ENCODE measurements at places on chromosomes 2 and 18.

- no peak for DNase-seq
Observed at GRCh38 chr2:55088400-55088799, 38.1 kb upstream of the RTN4 start.

DNA sequence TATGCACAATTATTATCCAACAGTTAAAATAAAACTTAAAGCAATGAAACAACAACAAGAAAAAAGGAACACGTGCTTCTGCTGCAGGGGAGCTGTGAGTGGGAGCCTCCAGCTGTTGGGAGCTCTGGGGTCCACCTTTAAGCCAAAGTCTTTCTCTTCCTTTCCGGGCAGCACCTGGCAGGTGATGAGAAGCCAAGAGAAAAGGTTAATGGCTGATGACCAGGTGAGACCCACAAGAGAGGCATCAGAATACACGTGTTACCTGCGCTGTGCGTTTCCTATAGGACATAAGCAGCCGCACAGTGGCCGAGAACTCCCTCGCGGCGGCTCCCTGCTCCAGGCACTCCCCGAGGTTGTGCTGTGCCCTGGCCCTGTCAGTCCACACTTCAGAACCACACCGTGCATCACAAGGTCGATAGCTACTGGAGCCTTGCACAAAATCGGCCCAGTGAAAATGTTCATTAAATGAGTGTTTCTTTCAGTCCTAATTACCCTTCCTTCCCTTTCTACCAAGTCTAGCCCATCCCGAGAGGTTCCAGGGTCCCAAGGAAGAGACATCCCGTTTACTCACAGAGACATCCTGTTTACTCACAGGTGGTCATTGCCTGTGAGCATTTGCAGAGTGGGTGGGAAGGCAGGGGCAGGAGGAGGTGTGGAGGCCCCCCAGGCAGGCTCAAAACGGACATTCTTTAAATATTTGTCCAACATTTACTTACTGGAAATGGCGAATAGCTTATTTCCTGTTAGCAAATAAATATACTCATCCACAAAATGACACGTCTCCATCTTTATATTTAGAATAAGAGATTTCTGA, 44.9 kb upstream of the ASB18 start:
- no peak for DNase-seq

GRCh38 chr2:109341355-109342255, 212.6 kb downstream of the SH3RF3 start:
- no peak for DNase-seq

- no peak for DNase-seq
Observed at GRCh38 chr2:64128406-64128805, 15.8 kb downstream of the PELI1 start.

DNA sequence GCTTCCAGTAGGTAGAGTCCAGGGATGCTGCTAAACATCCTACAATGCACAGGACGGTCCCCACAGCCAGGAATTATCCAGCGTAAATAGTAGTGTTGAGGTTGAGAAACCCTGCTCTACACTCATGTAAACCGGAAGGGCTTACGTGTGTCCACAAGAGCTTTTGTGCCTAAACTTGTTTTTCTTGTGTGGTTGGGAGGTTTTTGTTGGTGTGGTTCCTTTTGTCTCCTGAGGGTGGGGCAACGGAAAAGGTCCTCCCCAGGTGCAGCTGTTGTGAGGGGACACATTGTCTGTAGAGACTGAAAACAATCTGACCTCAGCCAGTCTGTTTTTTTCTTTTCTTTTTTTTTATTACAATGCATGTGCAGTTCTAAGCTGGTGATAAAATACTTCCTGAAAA, 72.7 kb upstream of the MGAT5 start:
- DNase-seq, result no peak

- DNase-seq, result no peak
Observed at GRCh38 chr2:127007652-127008051, 99.3 kb downstream of the BIN1 start.

- no peak for DNase-seq
Observed at GRCh38 chr18:63378919-63379638, 12.1 kb upstream of the KDSR start.

DNA sequence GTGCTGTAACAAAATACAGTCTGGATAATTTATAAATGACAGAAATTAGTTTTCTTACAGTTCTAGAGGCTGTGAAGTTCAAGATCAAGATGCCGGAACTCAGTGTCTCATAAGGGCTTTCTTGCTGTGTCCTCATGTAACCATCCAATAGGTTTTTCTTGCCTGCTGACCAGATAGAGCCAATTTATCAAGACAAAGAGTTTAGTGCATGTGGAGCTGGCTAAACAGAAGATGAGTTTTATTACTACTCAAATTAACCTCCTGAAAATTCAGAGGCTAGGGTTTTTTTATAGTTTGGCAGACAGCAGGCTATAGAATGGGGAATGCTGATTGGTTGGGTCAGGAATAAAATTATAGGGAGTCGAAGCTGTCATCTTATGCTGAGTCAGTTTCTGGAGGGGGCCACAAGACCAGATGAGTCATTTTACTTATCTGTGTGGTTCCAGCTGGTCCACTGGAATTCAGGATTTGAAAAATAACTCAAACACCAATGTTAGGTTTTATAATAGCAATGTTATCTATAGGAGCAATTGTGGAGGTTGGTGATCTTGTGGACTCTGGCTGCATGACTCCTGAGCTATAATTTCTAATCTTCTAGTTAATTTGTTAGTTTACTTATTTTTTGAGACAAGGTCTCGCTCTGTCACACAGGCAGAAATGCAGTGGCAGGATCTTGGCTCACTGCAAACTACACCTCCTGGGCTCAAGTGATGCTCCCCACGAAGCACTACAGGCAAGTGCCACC, 3.2 kb upstream of the PDK1 start:
- no peak for DNase-seq

GRCh38 chr2:240126731-240127130, 9.4 kb downstream of the COPS9 start:
- DNase-seq, result no peak

GRCh38 chr2:106138543-106139237, 55.4 kb downstream of the UXS1 start:
- DNase-seq, result peak; percentile 42

DNA sequence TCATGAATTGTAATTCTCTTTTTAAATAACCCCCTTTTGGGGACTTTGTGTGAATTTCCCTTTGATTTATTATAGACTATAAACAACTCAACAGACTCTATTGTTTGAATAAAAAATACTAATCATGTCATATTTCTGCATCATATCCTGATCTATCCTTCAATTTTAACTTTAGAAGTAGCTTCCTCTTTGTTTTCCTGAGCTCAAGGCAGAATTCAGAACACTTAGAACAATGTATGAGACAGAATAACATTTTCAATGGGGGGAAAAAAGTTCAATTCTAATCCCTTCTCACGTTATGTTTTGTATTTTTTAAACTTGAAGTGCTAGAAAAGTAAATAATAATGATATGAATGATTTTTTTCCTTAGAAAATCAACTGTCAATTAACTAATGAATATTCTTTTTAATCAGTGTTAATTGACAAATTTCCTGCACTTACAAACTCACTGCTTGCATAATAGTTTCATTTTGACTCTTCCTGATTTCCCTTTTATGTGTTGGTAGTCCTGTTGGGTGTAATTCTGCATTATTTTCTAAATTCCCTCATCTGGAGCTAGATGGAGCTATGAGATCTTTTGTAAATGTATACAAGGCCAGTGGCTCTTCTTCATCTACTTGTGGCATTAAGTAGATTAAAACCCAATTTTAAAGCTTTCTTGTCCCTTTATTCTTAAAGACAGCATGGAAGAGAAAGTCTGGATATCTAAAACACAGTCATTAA, 326.1 kb downstream of the PARD3B start:
- DNase-seq, result no peak

- no peak for DNase-seq
Observed at GRCh38 chr2:106843910-106844250, 42.1 kb downstream of the ST6GAL2 start.

- no peak for DNase-seq
Observed at GRCh38 chr2:159051661-159052060, 83.2 kb downstream of the TANC1 start.

DNA sequence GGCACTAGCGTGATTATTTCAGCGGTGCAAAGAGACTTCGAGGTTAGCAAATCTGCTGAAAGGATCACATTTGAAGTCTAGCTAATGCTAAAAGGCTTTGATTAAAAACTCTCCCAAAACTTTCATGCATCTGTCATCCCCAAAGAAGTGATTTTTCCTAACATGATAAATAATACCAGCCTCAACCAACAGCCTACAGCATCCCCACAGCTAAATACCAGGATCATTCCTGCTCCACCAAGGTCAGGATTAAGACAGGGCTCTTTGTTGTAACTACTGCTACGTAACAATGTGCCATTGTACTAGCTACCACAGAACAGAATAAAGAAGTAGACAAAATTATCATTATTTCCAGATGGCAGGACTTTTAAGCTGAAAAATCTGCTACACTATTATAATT, 1.6 kb downstream of the OR6B3 start:
- DNase-seq, result no peak

GRCh38 chr2:233919938-233920337, 2.8 kb downstream of the TRPM8 start:
- DNase-seq, result no peak

DNA sequence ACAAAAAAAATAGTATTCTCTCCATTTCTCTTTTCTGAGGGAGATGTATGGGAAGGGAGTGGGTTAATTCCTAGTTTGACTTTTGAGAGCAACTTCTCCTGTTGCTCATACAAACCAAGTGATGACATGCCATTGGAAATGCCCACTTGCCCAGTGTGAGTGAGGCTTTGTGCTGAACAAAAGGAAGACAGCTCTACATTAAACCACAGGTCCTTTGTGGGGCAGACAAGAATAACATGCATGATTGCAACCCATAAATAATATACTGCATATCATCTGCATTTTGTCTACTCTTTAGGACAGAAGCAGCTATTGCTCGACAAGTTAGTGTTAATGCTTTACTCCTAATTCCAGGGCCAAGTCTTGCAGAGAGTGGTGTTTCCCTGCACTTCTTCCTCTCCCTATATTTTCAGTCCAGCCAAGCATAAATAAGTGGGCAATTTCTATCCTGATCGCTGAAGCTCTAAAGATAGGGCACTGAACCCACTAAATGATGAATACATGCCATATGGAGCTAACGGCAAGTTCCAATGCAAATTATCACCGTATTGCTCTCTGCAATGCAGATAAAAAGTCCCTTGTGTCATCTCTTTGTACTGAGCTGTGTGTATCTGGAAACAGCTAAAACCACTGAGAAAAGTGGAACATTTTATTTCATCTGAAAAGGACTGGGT, 19.4 kb upstream of the EHBP1 start:
- no peak for DNase-seq

DNA sequence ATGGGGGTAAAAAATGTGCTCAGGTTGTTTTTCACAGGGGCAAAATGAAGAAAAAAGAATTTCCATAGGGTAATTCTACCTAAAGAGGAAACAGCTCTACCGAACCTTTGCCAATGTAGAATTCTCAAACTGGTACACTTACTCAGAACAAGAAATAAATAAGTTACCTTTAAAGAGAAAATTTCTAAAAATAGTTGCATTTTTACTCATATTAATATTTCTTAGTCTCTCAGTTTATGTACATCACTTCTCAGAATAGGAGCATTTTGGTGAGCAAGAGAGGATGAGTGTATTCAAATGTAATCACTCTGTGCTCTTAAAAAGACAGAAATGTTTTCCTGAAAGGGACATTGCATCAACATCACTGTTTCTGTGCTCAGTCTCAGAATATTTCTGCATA, 574.7 kb upstream of the SLC8A1 start:
- DNase-seq, result no peak

- DNase-seq, result peak; percentile 32
Observed at GRCh38 chr2:120441744-120442471, 96.0 kb downstream of the INHBB start.

DNA sequence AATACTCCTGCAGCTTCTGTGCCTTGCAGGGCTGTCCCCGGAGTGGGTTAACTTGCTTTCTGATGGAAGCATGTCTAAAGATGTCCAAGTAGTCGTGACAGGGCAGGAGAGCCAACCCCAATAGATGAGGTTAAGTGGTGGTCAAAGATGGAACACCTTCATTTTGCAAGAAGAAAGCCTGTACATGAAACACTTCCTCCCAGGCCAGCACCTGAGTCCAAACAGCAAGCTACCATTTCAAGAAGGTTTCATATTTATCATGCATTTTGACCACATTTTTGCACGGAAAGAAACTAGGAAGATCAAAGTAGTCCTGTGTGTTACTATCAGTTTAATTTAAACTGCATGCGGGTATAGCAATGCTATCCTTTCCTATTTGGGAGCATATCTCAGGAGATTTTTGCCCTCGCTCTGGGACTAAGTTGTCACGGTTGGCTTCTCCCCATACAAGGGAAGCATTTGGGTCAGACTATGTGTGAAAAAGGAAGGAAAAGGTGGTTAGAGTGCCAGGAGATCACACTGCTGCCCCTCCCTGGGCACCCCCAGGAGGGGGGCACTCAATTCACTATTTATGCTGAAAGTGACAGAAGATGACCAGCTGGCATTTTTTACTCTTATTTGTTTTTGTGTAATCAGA, 187.6 kb downstream of the ZNF521 start:
- no peak for DNase-seq

- DNase-seq, result no peak
Observed at GRCh38 chr18:13173578-13174145, 44.9 kb upstream of the LDLRAD4 start.

GRCh38 chr18:21163647-21164547, 52.3 kb upstream of the ROCK1 start:
- no peak for DNase-seq

DNA sequence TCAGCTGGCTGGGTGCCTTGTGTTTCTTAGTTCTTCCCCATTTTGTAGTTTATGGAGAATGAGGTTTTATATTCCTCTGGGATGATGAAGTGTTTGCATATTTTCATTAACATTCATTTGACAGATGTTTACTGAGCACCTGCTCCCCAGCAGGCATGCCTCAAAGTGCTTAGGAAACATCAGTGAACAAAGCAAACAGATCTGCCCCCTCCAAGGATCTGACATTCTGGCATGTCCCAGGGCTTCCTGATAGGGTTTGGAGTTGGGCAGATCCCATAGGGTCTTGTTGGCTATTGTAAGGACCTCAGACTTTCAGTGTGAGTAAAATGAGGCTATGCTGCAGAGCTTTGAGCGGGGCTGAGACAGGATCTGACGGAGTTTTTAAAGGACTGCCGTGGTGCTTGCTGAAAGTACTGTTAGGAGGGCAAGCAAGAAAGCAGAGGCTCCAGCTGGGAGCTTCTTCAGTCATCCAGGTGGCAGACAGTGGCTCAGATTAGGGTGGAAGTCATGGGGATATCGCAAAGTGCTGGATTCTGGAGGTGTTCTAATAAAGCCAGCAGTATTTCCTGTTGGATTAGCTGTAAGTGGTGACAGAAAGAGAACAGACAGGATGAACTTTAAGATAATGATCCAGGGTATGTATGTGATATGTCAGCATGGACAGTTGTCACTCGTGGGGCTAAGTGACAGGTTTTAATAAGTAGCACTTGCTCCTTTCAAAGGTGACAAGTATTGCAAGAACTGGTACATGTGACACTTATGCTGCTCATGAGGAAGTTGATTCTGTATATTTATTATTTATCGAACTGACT, 11.3 kb upstream of the IAH1 start:
- no peak for DNase-seq

DNA sequence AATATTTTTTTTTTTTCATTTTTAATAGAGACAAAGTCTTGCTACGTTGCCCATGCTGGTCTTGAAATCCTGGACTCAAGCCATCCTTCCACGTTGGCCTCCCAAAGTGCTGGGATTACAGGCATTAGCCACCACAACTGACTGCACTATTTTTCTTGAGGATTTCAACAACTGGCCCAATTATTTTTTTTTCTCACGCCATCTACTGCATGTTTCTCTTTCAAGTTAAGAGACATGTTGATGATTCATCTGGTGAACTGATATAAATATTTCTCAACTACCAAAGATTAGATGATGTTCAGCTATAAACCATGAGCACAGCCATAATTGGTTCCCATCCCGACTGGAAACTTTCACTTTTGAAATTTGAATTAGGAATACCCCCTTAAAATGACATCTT, 688.4 kb upstream of the SYT4 start:
- DNase-seq, result no peak

Data from left hindlimb (tissue), 1 donor.